Activated CD4-positive, alpha-beta memory T cell treated with anti-CD3 and anti-CD28 coated beads for 36 hours (primary cell): ENCODE measurements at places on chromosomes 5 and 9.

DNA sequence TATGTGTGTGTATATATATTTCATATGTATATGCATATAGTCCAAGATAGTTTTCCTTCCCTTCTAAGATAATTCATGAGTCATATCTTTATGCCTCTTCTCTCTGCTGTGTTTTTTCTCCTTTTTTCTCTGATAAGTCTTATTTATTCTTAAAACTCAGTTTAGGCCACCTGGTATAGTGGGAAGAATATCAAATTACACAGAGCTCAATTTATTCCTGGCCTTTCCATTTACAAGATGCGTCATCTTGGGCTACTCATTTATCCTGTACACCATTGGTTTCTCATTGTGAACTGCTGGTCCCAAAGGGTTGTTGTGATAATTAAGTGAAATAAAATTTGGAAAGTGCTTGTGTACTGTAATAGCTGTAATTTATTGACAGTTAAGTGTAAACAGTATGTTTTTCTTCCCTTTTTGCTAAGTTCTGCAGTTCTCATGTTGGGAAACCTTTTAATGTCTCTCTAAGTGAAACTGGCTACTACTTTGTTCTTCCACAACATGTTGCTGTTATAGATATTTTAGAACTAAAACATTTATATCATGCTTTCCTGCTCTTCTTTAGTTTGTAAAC lies 19.4 kb downstream of the CCDC171 start:
- no peak for DNase-seq

- no peak for DNase-seq
Measured at GRCh38 chr5:72954389-72954788, 1.5 kb upstream of the FCHO2 start.

GRCh38 chr9:129125478-129125877 lies 14.3 kb downstream of the PTPA start:
- DNase-seq: no peak

DNA sequence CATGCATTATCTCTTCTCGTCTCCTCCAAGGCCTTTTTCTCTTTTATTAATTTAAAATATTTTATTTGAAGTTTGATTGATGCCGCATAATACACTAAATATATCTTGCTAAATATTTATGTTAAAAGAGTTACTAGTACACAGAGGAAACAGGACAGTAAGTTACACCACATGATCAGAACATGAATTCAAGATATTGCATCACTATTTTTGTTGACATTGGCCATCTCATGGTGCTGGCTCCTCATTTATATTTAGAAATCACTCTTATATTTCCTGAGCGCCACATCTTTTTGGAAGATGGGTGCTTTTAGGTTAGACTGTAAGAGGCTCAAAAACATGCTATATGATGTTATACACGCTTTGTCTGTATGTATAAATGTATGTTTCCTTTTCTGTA lies 23.0 kb downstream of the SPEF2 start:
- no peak for DNase-seq

DNA sequence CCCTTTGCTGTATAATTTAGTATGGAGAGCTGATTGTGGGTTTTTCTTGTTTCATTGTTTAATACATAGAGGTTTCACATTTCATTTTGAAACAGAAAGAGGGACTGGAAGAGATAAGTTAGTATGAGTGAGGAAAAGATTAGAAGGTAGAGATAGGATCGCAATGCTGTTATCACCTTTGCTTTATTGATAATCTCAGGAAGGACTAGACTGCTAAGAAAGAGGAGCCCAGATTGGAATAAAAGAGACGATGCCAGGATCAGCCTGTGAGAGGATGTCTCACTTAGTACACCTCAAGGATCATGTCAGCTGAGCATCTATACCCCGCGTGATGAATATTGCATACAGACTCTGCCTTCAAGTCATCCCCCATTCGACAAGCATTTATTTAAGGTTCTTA lies 178.0 kb upstream of the DMAC1 start:
- no peak for DNase-seq
